ENCODE measurements at places on chromosomes 16 and 17.

GRCh38 chr17:13421581-13422130, 180.1 kb downstream of the HS3ST3A1 start:
- no peak for DNase-seq

GRCh38 chr17:74354123-74354522, 7.5 kb downstream of the BTBD17 start:
- DNase-seq = peak; percentile 9

DNA sequence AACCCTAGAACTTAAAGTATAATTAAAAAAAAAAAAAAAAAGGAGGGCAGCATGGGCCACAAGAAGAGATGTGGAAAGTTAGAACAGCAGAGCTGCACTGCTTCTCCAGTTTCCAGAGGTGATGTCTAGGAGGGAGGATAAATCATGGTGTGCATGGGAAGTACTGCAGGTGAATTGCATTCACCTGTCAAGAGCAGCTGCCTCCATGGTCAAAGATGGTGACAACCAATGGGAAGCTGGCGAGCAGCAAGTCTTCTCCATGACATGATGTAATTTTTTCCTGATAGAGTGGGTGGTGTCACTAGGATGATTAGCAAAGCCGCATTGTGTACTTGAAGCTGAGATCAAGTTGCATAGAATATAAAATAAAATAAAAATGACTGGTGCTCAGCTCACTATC, 95.6 kb upstream of the HS3ST4 start:
- DNase-seq = no peak

- DNase-seq = no peak
Observed at GRCh38 chr16:81551821-81552304, 107.3 kb downstream of the CMIP start.
